ENCODE measurements at places on chromosomes 5 and 9.

DNA sequence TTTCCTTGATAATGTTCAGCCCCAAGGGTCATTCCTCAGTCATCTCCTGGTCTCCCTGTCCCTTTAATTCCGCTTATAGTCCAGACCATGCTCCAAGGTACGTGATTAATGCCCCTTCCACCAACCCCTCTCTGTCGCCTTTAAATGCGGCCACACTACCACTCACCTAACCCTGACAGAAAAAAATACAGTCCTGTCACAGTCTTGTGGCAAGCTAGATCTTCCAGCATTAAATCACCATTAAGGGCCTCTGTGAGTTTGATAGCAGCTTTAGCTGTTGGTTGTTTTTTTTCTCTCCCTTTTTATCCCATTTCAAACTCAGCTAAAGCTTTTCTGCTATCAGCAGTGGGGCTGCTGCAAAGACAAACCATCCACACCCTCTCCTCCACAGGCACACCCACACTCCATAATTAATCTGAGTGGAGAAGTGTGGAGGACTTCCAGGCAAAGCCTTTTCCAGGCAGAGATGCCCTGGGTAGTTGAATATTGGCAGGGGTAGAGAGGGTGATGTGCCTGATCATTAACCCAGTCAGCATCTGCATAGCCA, 522.7 kb upstream of the CLINT1 start:
- no peak for DNase-seq

- no peak for DNase-seq
Measured at GRCh38 chr5:142179776-142180387, 71.3 kb downstream of the NDFIP1 start.

GRCh38 chr9:8762479-8763085, 963.0 kb upstream of the DMAC1 start:
- DNase-seq: no peak

GRCh38 chr5:22572941-22573340, 280.2 kb downstream of the CDH12 start:
- DNase-seq: no peak

DNA sequence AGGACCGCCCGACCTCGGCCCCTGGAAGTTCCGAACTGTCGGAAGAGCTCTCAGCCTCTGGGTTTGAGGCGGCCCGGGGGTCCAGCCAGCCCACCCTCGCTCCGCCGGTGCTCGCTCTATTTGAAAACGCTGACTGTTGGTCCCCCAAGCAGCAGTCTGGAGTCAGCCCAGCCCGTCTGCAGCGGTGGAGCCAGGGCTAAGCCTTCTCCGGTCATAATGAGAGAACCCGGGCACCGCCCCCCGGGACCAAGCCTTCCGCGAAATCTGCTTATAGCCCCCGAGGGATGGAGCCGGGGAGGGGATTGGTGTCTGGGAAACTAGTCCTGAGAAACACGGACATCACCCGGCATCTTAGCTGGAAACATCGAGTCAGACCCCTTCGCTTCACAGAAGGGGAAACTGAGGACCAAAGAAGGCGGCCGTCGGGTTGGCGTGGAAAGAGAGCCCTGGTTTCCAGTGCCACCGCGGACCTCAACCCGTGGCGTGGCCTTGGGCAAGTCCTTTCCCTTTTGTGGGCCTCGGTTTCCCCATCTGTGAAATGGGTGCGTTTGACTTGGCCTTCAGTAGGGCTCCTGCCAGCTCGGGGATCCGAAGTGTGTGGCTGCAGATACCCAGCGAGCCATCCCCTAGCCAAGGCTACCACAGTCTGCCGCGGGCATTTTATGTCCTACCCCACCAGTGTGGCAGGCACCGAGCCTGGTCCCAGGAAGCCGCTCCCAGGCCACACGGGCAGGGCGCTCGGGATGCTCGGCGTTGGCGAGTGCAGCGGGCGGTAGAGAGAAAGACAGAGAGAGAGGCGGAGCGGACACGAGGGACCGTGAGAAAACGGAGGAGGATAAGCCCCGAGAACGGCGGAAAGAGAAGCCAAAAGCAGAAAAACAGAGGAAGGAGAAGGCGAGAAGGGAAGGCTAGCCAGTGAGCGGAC, 857 bp downstream of the ADAM19 start:
- DNase-seq: no peak

DNA sequence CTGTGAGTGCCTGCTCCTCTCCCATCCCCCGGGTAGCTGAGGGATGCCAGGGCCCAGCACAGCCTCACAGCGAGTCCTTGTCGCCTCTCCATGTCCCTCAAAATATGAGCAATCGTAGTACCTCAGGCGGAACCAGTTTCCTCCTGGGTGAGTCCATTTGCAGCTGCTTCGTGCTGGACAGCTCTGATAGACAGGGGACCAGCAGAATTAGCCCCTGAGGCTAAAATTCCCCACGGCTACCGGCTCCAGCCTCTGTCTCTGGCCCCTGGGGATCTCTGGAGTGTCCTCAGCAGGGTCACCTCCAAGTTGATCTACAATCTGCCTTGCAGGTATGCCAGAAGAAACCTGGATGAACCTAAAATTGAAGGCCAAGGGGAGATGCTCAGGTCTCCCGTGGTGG, 115.8 kb upstream of the FBXL7 start:
- no peak for DNase-seq
